Stimulated activated CD4-positive, alpha-beta T cell treated with anti-CD3 and anti-CD28 coated beads, Interleukin-2, amount 100 ng/mL, for 48 hours (primary cell): ENCODE measurements at places on chromosomes 2 and 18.

GRCh38 chr2:129870685-129871241 is 108.7 kb upstream of the RAB6C start:
- no peak for DNase-seq

DNA sequence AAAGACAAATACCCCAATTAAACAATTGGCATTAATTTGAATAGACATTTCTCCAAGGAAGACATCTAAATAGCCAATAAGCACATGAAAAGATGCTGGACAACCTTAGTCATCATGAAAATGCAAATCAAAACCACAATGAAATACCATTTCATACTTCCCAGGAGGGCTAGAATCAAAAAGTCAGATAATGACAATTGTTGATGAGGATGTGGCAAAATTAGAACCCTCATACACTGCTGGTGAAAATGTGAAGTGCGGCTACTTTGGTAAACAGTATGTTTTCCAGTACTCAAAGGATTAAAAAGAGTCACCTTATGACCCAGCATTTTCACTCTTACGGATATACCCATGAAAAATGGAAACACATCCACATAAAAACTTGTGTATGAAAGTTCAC is 91.6 kb downstream of the FIGN start:
- DNase-seq, result no peak

GRCh38 chr2:212736385-212736726 is 197.8 kb upstream of the ERBB4 start:
- no peak for DNase-seq

DNA sequence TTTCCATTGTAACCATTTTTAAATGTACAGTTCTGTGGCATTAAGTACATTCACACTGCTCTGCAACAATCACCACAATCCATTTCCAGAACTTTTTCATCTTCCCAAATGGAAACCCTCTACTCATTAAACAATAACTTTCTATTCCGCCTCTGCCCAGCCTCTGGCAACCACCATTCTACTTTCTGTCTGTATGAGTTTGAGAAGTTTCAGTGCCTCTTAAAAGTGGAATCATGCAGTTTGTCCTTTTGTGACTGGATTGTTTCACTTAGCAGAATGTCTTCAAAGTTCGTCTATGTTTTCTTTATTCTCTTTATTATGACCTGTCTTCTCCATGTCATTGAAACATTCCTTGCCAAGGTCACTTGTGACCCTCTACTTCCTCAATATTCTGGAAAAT is 22.0 kb upstream of the PELI1 start:
- DNase-seq, result no peak

DNA sequence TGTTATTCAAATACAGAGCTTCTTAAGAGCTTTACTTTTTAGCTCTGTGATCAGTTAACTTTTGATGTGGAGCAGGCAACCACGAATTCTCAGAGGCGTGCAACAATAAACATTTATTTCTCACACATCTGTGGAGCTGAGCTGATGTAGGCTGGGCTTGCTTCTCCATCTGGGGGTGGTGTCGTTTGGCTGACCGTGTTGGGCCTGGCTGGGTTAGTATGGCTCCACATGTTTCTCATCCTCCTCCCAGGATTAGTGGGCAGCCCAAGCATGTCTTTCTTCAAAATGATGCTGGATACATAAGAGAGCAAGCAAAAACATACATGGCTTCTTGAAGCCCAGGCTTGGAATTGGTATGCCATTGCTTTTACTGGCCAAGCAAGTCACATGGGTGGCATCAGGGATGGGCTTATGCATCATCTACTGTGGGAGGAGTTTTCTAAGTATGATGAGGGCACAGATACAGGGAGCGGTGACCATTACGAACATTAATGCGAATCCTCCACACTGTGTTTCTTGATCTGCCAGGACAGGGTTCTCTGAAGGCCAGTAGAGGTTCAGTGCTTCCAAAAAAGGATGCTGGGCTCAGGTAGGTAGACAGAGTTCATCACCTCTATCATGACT is 157.0 kb upstream of the TNP1 start:
- DNase-seq, result no peak

DNA sequence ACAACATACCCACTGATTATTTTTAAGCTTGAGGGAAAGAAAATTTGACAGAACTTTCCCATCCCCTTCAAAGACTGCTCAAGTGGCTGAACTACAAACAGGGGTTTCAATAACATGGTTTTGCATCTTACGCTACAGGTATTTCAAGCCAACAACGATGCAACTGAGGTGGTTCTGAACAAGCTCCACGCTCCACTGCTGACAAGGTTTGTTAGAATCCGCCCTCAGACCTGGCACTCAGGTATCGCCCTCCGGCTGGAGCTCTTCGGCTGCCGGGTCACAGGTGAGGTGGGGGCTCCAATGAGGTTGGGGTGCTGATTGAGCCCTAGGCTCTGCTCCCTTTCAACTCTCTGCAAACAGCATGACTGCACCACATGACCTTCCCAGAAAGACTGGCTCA is 58.1 kb downstream of the NRP2 start:
- no peak for DNase-seq

- no peak for DNase-seq
Observed at GRCh38 chr18:906416-907114, 1.9 kb downstream of the ADCYAP1 start.

DNA sequence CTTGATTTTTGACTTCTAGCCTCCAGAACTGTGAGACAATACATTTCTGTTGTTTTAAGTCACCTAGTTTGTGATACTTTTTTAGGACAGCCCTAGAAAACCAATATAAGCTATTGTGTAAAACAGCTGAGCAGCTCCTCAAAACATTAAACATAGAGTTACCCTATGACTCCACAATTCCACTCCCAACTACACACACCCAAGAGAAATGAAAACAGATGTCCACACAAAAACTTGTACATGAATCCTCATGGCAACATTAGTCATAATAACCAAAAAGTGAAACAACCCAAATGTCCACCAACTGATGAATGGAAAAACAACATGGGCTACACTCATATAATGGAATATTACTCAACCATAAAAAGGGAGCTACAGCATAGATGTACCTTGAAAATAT is 32.6 kb downstream of the TNS1 start:
- no peak for DNase-seq

- no peak for DNase-seq
Observed at GRCh38 chr2:55581874-55582547, 35.4 kb downstream of the PPP4R3B start.

GRCh38 chr2:187482796-187483195 is 34.7 kb upstream of the CALCRL start:
- no peak for DNase-seq
